Smooth muscle cell of the brain vasculature (primary cell): ENCODE measurements at places on chromosomes 5 and 9.

GRCh38 chr9:129220771-129221170 is 42.7 kb upstream of the IER5L start:
- no peak for DNase-seq

GRCh38 chr9:38696999-38697398 is 22.9 kb downstream of the FAM240B start:
- DNase-seq: no peak

DNA sequence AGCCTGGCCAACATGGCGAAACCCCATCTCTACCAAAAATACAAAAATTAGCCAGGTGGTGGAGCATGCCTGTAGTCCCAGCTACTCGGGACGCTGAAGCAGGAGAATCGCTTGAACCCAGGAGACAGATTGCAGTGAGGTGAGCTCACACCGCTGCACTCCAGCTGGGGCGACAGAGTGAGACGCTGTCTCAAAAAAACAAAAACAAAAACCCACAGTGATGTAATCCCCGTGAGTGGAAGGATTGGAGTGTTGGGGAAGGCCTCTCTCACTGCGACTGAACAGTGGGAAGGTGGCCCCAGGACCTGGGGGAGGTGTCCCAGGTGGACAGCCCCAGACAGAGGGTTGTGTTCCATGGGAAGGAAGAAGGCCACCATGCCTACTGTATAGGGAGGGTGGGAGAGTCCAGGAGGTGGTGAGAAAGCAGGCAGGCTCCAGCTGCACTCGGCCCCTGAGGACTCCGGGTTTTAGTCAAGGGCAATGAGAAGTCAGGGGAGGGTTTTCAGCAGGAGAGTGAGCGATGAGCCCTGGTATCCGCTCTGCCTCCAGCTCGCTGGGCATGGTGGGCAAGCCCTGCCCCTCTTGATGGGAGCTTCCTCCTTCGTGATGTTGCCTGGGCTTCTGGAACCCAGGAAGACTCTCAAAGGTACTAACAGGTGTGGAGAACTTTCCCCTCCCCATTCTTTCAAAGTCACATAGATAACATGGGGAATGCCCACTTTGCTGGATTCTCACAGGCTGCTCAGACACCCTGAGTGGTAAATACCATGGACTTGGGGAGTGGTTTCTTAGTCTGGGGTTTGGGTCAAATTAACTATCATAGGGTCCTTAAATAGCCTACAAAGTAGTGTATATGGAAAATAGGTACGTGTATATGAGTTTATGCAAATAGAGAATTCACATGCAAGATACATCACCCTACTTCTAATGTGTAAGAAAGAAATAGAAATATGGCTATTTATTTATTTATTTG is 74.7 kb downstream of the PPARGC1B start:
- no peak for DNase-seq

GRCh38 chr5:96200641-96201040 is 232.4 kb downstream of the PCSK1 start:
- no peak for DNase-seq

DNA sequence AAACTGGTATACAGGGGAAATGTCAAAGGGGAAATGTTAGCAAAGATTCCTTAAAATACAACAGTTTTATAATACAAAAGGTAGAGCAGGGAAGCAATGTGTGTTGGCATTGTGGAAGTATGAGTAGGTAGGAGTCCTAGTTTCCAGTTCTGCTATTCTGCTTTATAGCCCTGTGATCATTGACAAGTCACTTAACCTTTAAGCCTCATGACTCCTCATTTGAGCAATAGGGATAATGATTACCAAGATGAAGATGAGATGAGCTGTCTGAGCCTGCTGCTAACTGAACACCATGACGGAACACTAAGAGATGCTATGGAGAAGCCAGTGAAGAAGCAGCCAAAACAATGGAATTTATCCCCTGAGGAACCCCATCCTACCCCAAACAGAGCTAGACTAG is 251.7 kb downstream of the PAPPA start:
- DNase-seq: no peak

- DNase-seq: no peak
Observed at GRCh38 chr5:123696921-123697341, 185.0 kb downstream of the CSNK1G3 start.

GRCh38 chr9:117815315-117815714 is 111.1 kb downstream of the TLR4 start:
- DNase-seq: no peak

DNA sequence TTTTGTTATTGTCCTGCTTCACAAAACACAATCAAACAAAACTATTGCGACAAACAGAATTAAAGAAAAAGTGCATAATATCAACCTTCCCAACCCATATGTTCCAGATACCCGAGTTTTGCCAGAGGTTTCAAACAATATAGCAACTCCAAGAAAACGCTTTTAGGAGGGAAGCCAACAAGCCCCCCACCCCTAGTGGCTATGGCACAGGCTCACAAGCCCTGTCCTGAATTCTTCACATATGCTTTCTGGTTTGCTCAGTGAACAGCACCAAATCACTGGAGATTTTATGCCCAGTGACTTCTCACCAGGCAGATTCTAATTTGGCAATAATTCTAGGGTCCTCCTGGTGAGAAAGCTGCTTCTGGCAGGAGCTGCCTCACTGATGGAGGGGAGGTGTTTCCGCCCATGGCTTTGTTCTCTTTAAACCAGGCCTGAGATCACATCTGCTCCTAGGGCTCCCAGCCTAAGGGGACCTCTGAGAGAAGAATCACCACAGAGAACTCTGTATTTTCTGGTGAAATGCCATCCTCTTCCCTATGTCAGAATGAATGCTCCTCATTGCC is 1982.4 kb downstream of the EFNA5 start:
- DNase-seq: no peak

DNA sequence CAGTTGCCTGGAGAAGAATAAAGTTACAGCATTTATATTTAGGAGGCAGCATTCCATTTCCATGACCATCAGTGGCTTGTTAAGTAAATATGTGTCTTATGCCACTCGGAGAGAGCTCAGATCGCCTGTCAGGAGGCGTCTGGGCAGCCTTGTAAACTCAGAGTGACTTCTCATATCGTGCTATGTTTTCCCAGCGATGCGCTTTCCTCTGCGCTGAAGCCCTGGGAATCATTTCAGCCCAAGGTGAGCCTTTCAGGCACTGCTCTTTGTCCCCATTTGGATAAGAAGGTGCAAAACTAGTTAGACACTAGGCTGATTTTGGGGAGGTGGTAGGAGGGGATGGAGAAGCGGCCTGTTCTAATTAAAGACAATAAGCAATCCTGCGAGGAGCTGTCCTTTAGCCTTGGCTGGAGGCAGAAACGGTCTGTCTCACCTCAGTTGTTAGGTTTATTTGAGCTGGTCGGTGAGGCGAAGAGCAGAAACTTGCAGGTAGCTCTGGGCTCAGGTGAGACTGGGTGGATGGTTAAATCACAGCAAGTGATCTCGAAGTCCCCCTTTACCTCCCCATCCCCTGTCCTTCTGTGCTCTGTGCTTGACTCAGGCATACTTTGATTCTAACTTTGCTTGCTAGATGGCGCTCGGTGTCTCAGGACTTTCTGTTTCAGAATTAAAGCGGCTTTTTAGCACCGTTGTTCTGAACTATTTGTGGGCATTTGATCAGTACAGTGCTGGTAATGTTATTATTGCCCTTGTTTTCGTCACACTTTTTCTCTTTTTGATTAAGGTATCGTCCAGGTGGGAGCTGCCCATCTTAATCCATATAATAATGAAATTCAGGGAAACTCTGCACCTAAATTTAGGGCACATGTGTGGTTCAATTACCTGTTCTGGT is 24.6 kb downstream of the NR2F1 start:
- no peak for DNase-seq

DNA sequence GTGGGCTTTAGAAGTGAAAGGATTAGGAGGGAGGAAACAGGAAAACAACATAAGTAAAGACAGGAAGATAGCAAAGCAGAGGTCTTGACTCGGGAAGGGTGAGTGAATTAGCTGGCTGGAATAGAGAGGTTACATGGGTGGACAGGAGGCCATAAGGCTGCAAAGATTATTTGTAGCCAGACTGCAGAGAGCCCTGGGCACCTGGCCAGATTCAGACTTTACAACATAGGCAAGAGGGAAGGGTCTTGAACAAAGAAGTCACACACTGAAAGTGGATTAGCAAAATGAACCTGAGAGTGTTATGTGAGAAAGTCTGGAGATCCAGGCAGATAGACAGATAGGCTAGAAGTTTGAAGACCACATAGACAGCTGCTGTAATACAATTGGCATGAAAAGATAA is 29.7 kb upstream of the CER1 start:
- DNase-seq: no peak

DNA sequence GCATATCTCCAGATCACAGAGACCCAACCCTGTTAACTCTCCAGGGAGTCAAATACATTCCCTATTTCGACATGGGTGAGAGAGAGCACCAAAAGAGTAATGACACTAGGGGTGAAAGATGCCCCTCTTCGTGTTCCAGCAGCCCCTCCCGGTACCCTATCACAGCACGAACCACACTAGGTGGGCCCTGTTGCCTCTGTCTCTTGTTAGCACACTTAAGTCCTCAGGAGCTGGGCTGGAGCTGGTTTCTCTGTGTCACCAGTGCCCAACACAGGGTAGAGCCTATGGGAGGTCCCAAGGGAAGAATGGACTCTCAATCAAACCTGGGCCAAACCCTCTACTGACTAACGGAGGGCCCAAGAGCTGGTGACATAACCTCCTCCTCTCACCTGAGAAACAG is 1.2 kb downstream of the CDK20 start:
- DNase-seq: no peak

DNA sequence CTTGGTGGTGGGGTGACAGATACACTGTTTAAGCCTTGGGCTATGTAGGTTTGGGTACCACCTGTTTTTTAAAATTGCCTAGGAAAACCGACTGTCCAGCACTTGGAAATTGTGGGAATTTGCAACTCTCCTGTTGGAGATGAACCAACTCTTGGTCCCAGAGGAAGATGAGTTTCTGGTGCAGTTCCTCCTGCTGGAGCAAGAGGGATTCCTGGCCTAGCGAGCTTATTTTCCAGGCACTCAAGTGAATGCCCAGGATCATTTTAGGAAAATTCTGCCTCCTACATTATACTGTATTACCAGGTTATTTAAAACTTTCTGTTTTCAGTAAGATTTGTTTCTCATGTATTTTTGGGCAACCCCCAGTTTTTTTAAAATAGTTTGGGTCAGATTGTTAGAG is 33.7 kb downstream of the AP3S1 start:
- no peak for DNase-seq

DNA sequence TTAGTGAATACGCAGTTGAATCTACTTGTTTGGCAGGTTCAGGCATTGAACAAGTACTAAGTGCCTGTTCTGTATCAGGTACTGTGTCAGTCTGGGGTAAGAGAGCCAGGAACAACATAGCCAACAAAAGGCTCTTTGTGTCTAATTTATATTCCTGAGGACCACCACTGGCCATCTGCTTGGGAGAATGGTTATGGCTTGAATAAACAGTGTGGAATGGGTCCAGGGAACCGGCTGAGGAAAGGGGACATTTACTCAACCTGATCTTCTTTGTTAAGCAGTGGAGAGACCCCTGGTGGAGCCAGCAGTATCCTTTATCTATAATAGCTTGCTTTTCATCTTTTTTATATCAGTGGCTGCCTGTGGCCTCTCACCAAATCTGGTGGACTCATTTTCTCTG is 38.6 kb downstream of the EXOSC2 start:
- no peak for DNase-seq

GRCh38 chr5:123203105-123203800 is 114.2 kb downstream of the PRDM6 start:
- DNase-seq: no peak

DNA sequence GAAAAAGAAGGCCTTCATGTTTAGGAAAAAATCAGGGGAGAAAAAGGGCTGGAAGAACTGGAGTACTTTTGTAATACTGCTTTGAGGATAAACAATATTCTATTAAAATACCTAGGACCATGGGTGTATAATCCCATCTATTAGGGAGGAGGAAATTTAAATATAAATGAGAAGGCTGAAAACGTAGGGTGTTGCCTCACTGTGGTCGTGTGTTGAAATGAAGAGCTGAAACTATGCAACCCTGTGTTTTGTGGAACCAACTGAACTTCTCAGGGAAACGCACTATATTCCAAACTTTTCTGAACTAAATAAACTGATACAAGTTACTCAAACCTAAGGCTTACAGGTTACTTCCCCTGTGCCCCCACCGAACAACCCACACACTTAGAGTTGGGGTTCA is 4.5 kb upstream of the CNTLN start:
- no peak for DNase-seq

DNA sequence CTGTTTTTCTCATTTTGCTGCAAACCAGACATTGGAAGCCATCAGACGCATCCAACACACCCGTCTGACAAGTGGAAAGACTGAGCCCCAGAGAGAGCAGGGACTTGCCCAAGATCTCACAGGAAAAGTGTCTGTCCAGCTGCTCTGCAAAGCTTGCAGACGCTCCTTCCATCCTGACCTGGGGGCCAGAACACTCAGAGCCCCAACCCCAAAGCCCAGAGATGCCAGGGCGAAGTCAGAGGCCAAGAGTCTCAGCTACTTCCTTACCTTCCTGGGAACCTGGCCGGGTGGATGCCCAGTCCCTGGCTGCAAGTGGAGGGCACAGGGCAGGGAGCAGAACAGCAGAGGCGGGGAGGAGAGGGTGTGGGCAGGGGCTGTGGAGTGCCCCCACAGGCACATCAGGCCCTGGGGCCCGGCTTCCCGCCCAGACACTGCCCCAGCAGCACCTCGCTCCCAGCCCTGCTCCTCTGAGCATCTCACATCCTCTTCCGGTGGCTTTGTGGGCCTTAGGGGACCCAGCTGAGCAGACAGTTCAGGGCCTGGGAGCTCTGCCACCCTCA is 9.7 kb upstream of the RALGDS start:
- DNase-seq: no peak
